ENCODE measurements at places on chromosomes 3 and 15.

DNA sequence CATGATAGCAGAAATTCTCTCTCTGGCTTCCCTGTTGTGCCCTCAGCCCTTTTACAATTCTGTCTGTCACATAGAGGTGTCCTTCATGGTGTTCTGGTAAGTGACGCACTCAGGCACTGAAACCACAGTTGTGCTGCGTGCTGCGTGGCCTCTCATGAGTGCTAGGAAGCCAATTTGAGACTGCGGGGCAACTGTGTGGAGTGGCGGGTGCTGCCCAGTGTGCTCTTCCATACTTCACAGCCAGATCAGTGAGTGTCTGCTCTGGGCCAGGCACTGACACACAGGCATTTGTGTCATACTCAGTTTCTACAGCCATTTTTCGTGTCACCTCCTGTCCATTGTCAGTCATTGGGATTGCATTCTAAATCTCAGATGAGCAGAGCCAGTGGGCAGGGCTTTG lies 133.1 kb upstream of the PLXNA1 start:
- no peak for DNase-seq

DNA sequence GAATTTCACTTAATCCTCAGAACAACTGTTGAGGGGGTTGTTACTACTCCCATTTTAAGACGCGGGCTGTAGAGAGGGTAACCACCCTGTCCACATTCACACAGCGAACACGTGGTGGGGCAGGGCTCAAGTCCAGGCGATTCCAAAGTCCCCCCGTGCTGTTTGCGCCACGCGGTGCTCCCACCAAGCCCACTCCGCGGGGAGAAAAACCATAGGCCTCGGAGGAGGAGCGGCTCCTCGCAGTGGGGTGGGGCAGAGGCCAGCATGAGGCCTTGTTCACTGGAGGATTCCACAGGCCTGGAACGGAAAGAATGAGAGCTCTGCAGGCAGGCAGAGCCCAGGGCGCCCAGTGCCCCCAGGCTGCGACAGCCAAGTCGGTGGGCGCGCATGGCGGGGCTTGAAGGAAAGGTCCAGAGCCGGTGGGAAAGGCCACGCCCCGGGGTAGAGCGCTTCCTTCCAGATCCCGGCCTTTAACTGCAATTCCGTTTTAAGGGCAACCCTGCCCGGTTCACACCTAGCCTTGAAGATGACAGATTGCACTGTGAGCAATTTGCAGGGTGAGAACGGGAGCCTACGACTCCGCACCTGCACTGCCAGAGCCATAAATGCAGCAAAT lies 161.8 kb upstream of the TBL1XR1 start:
- peak; percentile 65 for DNase-seq

DNA sequence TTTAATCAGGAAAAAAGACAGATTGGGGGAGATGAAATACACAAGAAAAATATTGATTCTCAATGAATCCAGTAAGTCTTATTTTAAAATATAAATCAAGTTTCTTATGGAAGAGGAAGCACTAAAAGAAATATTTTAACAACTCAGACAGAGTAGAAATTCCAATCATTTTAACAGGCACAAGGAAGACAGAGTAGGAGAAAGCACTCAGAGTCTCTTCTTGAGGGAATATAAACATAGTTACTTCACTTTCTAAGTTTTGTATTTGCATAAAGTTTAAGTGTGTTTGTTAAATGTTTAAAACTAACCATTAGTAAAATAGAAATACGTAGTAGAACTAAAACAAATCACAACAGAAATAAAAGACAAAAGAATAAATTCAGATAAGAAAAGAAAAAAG lies 24.5 kb upstream of the RTP4 start:
- no peak for DNase-seq

GRCh38 chr3:159150180-159150579 lies 348.3 kb downstream of the MFSD1 start:
- DNase-seq = no peak

- no peak for DNase-seq
Observed at GRCh38 chr3:53773021-53773436, 73.2 kb downstream of the CHDH start.

- DNase-seq = no peak
Observed at GRCh38 chr15:94602754-94603470, 371.6 kb downstream of the MCTP2 start.

GRCh38 chr3:62094461-62094860 lies 278.9 kb downstream of the FEZF2 start:
- no peak for DNase-seq

- DNase-seq = no peak
Observed at GRCh38 chr3:113070681-113071113, 79.9 kb downstream of the GTPBP8 start.

- no peak for DNase-seq
Observed at GRCh38 chr15:85795337-85796305, 896 bp upstream of the KLHL25 start.

DNA sequence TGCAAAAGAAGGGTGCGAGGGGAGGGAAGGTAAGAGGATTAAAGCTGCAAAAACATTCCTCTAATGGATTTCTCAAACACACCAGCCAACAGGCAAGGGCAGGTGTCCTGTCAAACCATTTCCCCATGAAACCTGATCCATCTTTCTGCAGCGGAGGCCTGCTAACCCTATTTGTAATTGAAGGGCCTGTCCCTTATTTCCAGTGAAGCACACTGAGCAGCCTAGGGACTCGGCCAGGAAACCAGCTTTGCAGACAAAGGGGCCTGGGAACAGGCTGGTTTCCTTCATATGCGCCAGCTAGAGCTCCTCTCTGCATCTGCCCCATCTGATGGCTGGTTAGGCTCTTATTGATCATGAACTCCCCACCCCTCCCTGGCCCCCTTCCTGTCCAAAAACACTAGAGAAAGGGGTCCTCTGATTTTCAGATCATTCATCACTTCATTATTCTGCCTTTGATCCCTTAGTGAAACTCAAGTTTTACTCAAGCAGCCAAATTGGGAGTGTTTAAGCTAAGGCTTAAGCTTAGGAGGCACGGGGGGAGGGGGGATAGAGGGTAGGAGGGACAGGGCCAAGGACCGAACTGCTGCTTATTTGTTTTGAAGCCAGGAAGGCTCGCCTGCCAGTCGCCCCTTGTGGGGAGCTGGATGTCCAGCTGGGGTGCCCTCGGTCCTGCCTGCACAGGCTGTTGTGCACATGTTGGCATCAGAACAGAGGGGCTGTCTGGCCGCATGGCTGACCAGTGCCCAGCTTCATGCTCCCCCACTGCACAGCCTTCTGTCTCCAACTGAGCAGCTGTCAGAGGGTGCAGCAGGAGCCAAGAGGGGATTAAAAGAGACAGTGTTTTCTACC lies 53.1 kb downstream of the BOC start:
- no peak for DNase-seq

- DNase-seq = no peak
Observed at GRCh38 chr3:42122261-42123011, 31.3 kb downstream of the TRAK1 start.

DNA sequence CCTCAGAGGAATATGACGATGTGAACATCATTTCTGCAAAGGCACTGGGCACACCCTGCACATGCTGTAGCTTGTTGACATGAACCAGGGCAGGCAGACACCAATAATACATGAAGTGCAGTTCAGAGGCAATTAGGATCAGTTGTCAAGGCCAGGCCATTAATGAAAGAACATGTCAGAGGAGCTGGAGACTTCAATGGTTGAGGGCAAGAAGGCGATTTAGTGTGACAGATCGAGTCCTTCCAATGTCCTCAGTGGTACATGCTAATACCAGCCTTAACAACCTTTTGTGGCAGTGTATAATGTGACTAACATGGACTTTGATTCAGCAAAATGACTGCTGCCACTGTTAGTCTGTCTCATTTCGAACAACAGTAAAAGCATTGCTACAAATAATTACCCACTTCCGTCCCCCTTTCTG lies 205.2 kb upstream of the NANOGP8 start:
- DNase-seq = no peak

DNA sequence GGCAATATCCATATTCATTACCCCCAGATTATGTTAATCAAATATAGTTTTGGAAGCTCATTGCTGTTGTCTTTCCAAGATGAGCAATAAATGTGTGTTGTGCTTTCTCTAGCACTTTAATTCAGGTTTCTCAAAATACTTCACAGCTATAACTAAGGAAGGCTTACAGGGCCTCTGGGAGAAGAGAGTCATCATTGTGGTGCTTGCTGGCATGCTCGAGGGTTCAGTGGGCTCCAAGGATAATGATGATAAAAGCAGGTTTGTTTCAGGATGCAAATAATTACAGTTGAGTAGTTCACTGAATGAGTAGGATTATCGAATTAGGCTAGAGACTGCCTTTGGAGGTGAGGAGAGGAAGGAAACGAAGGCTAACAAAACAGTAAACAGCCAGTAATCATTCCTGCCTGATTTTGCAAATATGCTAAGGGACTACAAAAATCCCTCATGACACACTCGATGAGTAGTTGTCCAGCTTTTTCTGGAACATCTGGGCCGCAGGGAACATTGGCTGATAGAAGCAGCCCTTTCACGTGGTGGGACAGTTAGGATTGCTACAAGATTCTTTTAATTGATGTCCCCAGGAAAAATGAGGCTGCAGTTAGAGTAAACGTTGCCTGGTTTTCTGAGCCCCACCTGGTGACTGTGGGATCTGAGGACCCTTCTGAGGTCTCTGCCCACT lies 54.1 kb downstream of the SLC7A14 start:
- DNase-seq = no peak

- DNase-seq = no peak
Observed at GRCh38 chr3:187521546-187521945, 148.6 kb downstream of the SST start.

GRCh38 chr3:69129531-69129930 lies 7.1 kb upstream of the LMOD3 start:
- DNase-seq = no peak

GRCh38 chr3:158165141-158165655 lies 55.3 kb downstream of the RSRC1 start:
- no peak for DNase-seq

GRCh38 chr15:98827217-98827616 lies 178.9 kb downstream of the IGF1R start:
- DNase-seq = no peak

DNA sequence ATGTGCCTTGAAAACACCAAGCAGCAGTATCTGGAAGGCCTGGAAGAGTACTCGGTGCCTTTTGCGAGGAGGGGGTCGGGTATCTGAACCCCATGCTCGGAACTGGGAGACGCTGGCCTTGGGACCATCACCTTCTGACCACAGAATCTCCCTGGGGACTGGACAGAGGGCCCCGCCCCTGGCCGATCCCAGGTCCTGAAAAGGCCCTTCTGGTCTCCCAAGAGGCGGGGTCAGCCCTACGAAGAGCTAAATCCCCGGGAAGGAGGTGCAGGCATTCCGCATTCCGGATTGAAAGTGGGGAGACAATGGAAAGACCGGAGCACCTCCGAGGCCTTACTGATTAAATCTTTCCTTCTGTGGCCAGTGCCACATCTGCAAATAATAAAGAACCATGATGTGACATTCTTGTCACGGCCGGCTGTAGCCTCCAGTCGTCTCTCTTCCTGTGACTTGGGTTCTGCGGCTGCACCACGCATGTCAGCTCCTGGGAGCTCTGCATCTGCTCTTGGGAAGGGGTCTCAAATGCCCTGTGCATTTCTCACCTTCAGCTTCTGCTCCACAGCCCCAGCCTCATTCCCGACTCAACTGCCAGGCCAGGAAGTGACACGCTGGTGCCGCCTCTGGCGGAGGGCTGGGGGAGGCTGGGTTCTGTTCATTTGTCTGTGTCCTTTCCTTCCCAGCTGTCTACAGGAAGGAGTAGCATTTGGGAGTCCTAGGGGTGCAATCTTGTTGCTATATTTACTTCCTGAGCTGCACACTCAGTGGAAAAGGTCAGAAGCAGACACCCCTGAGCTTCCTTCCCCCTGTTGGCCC lies 173.5 kb downstream of the KLF13 start:
- no peak for DNase-seq

DNA sequence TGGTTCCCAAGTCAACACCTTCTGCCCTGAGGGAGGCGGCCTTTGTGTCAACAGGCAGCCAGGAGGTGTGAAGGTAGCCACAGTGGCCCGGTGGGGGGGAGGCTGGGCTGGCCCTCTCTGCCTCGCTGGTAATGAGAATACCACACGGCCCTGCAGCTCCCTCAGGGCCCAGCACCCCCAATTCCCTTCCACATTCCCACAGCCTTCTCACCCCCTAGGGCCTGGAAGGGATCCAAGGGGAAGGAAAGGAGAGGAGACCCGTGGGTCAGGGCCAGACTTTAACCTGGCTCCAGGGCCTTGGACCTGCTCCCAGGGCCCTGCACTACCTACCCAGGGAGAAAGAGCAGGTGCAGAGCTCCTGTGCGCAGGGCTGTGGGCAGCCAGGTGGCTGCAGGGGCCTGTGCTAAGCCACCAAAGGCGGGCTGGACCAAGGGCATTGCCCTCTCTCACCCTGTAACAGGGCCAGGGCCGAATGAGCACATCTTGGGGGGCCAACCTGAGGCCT lies 8.7 kb upstream of the MESP2 start:
- DNase-seq = no peak

- DNase-seq = no peak
Observed at GRCh38 chr3:27791956-27792355, 69.8 kb upstream of the EOMES start.

GRCh38 chr15:42184736-42185135 lies 23.4 kb downstream of the VPS39 start:
- no peak for DNase-seq

DNA sequence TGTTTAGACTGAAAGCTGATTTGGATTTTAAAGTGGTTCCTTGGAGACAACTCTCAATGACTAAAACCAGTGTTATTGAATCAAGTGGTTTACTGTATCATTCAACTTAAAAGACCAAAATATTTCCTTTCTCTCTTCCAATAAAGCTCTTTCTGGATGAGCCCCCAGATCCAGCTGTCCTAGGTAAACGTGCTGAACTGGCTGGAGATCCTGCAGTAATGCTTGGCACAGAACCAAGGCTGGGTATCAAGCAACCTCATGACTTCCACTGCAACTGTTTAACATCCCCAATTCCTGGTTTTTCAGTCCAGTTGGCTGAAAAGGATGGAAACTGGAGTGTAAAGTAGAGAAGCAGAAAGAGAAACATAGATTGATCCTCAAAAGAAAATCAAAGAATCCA lies 28.9 kb downstream of the SEC22C start:
- no peak for DNase-seq

DNA sequence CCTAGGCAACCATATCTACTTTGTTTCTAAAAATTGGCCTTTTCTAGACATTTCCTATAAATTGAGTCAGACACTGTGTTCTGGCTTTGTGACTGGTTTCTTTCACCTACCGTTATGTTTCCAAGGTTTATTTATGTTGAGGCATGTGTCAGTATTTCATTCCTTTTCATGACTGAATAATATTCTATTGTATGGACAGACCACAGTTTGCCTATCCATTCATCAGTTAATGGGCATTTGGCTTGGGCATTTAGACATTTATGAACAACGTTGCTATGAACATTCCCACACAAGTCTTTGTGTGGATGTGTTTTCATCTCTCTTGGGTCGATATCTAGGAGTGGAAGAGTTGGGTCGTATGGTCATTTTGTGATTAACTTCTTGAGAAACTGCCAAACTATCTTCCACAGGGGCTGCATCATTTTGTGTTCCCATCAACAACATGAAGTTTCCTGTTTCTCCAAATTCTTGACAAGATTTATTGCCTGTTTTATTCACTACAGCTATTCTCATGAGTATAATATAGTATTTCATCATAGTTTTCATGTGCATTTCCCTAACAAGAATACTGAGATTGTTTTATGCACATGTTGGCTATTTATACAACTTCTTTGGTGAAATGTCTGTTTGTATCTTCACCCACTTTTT lies 3.5 kb upstream of the EFCC1 start:
- DNase-seq = no peak

- no peak for DNase-seq
Observed at GRCh38 chr15:59885832-59886231, 118.3 kb upstream of the FOXB1 start.
